ENCODE measurements at places on chromosomes 2 and 18.

DNA sequence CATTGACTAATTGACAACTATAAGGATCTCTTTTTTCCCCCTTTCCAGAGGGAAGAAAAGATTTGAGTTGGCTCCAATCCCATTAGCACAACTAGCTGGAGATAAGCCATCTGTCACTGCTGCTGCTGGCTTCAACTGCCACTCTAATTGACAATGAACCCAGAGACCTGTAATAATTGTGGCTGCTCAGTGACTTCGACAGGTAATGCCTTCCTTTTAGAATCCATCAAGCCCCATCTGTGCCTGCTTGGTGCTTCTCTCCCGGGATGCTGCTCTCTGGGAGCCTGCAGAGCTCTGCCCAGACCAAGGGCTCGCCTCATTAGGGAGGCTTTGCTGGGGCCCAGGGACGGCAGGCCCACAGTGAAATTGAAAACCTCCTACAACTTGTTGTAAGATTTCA, 376.7 kb upstream of the SOX11 start:
- peak; percentile 7 for DNase-seq

- no peak for DNase-seq
Measured at GRCh38 chr2:172380436-172381274, 46.7 kb upstream of the ITGA6 start.

DNA sequence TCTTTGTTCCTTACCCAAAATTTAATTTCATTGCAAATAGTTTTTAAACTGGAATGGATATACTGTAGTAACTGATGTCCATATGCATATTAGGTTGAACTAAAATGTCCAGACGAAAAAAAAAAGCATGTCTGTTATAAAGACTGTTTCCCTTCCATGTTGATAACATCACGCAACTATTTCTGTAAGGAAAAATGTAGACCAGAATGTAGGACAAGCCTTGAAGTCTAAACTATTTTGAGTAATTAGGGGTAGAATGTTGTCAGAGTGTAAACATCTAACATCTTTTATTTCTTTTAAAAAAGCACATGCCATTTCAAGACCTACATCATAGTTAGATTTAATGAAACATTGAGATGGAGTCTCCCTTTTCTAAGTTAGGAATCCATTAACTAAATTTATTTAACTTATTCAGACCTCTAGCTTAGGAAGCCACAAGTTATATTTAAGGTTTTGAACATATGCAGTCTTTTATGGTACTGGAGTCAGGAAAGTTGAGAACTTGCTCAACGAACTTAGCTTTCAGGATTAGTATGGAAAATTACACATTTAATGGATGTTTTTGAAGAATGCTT, 7.9 kb downstream of the CALCRL start:
- no peak for DNase-seq

DNA sequence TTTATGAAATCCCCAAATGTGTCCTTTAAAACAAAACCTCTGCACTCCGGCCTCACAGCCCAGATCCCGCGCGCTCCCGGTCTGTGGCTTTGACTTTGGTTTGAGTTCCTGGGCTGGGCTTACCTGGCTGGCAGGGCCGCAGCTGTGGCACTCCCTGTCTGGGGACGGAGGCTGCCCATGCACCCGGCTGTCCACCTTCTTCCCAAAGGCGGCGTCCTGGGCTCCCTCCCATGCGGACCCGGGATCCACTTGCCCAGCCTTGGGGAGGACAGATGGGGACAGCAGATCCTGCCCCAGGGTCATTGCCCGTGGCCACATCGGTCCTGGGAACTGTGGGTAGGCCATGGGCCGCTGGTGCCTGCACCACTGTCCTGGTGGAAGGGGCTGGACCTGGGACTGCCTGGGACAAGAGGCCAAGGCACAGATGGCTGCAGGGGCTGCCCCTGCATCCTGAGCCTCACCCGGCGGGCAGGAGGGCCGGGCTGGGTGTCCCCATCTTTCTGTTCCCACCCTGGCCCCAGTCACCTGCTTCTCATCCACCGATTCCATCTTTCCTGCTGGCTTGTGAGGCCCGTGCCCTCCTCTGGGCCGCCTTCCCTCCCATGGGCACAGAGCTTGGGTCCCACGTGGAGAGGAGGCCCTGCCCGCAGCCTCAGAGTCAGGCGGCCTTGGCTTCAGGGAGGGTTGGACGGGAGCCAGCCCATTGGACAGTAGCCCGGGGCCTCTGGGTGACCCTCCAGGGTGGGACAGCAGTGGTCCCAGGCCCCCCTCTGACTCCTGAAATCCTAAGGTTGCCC, 27.7 kb downstream of the NFATC1 start:
- no peak for DNase-seq

GRCh38 chr2:205089958-205090357, 544.7 kb downstream of the PARD3B start:
- no peak for DNase-seq

- DNase-seq: no peak
Measured at GRCh38 chr2:65227020-65227455, 593 bp upstream of the ACTR2 start.

DNA sequence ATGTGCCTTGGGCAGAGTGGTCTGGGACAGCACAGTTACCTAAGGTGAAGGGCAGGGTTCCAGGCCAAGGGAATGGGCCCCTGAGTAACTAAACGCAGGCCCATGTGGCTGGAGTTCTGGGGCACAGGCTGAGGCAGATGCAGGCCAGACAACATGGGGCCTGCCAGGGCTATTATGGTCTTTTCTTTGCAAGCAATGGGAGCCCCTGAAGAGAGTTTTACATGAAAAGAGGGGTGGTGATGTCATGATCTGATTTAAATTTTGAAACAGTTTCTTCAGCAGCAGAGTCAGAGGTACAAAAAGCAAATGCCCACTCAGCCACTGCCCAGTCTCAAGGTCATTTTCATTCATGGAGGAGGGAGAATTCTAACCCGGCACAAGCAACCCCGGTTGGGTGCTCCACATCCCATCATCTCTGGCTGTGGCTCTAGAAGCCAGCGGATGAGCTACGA, 5.6 kb downstream of the CHST10 start:
- DNase-seq: no peak

- DNase-seq: no peak
Measured at GRCh38 chr2:48439102-48439501, 90.9 kb upstream of the STON1 start.

GRCh38 chr2:200243441-200243840, 63.1 kb upstream of the SPATS2L start:
- DNase-seq: no peak

DNA sequence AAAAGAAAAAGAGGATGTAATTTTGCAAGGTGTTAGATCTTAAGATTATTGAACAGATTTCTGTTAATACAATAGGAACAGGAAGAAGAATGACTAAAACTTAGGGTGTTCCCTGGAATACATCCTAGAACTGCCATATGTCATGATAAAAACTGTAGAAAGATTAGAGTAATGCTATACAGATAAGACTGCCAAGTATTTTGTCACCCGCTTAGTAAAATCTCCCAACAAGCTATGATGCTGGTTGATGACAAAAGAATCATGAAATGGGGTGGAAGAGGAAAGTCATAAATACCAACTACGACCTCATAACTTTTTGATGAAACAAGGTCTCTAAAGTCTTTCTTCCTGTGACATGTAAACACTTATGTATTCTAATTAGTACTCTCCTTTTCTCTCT, 163.6 kb upstream of the COL3A1 start:
- no peak for DNase-seq

GRCh38 chr2:74566754-74567085, 12.2 kb downstream of the DOK1 start:
- no peak for DNase-seq

- no peak for DNase-seq
Measured at GRCh38 chr2:23041443-23041842, 343.5 kb upstream of the KLHL29 start.

GRCh38 chr2:85130407-85130806, 2.8 kb upstream of the TCF7L1 start:
- DNase-seq: no peak
